ENCODE measurements at places on chromosomes 6 and 20.

DNA sequence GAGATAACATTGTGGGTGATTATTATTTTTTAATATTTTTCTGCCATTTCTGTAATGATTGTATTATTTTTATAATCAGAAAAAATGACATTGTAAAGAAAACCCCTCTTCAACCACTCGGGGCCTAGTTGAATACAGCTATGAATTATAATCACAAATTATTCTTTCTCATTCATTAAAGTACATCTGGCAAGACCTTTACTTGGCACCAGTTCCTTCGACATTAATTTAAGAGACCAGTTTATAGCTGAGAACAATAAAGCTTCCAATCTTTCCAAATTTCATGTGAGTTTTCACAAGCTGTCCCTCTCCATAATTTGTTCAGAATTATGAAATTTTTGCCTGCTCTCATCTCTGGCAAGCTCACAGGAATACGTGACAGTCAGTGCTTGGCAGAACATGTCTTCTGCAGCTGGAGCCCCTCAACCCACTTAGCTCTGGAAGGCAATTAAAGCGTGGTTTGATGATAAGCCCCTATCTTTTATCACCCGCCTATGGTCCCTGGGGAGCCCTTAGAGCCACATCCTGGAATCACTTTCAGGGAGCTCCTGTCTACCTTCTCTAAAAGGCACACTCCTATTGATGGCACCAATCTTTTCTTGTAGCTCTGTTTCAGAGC is 237.2 kb upstream of the PRND start:
- DNase-seq, result no peak

- no peak for DNase-seq
Observed at GRCh38 chr6:45522486-45522885, 144.8 kb upstream of the SUPT3H start.

DNA sequence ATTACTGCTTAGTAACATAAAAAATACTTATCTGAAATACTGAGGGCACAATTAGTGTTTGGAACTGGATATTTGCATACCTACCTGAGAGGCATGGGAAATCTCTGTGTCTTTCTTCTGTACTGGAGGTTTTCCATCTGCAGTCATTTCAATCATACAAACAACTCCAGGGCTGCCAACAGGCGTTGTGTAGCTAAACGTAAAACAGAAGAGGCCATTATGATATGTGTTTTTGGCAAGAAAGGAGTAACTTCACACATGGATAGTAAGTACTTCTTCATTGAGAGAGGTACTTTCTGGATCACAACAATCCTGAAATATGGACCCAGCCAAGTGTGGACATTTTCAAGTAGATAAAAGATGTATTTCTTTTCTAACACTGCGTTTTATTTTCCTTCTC is 363.4 kb downstream of the PHF3 start:
- no peak for DNase-seq

DNA sequence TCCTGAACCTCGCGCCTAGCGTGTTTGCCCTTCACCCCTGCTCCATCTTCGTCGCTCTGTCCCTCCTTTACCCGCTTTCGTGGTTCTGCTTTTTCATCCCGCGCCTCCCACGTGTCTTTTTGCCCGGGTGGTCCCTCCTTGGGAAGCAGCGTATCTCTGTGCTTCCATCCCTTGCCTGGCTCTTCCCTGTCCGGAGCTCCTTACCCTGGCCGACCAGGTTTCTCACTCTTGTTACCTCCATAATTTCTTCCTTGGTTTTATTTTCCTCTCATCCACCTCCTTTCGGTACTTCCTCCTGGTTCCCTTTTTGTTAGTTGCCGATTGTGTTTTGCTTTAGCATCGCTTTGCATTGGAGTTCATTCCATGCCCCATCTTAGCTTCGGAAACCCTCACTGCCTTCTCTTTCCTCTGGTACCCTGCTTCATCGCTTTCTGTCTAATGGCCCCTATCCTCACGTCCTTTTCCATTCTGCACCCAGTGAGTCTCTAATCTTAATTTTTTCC is 735 bp downstream of the FAM135A start:
- no peak for DNase-seq

- peak; percentile 79 for DNase-seq
Observed at GRCh38 chr6:165184192-165184979, 125.0 kb downstream of the C6orf118 start.

DNA sequence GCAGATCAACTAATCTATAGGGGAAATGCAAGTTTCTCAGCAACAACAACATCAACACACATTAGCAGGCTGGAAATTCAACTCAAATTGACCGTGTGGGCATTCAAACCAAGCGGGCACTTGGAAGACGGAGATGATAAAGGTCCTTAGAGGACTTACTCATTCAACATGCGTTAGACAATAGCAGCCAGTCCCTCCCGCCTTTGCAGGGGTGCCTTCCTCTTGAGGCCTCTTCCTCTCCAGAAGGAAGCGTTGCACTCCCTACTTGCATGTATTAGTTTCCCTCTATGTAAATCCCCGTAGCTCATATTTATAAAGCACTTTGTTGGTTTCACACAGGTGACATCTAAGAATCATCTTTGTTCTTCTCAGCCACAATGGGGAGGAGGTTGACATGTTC is 300.8 kb upstream of the STXBP5 start:
- DNase-seq, result no peak

DNA sequence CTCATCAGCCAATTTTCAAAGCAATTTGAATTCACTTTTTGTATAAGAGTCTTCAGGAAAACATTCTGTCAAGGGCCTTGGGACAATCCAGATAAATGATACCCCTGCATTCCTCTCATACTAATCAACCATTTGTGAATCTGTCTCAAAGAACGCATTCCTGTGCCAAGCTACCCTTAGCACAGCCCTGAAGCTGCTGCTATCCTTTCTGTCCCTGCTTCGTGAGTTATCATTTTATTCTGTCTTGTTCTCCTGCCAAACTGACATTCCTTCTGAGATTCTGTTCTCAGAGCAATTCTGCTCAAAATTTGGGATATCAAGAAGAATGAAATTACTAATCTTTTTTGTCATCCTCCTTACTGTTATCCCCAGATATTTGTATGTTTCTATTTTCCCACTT is 213.9 kb upstream of the STXBP5 start:
- no peak for DNase-seq

DNA sequence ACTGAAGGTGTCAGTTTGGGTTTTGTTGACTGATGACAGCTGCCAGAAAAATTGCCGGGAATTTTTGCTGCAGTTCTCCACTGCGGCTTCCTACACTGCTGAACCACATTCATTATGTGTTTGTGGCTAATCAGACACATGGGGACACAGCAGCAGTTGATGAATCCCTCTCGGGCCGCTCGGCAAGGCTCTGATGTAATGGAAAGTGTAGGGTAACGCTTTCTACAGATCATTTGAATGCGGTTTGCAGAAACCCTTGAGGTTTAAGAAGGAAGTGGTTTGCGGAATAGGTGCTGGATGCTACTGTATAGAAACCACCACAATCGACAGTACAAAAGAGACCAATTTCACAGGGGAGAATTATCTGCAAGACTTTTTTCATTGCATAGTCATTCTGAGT is 138.7 kb upstream of the SASH1 start:
- DNase-seq, result no peak

- peak; percentile 58 for DNase-seq
Observed at GRCh38 chr20:2217857-2218539, 77.8 kb upstream of the TGM3 start.

Data from Ammon's horn (tissue), 1 donor.